Aortic smooth muscle cell (primary cell): ENCODE measurements at places on chromosomes 16 and 17. TPM values are rescaled to one million over a fixed set of nuclear protein-coding genes. Genes with fewer than 3 reads are reported as not detected.

WRAP53 gene
- 3.3 and 4.9 TPM in 2 replicates for total RNA-seq

C16orf89 gene
- total RNA-seq, result 0.92 and 1.4 TPM in 2 replicates

FOXO3B gene
- total RNA-seq, result 1.4 and 2.0 TPM in 2 replicates

NUTF2 gene
- 119 and 132 TPM in 2 replicates for total RNA-seq

TAC4 gene
- total RNA-seq, result not detected in 2 replicates

SEZ6L2 gene
- total RNA-seq, result 6.3 and 10.3 TPM in 2 replicates

TMEM238L gene
- total RNA-seq, result not detected in 2 replicates

ZNF598 gene
- 9.6 and 12.3 TPM in 2 replicates for total RNA-seq

CREBBP gene
- 15.1 and 27.0 TPM in 2 replicates for total RNA-seq

OTOP3 gene
- not detected in 2 replicates for total RNA-seq

IL17C gene
- not detected in 2 replicates for total RNA-seq

KRT222 gene
- not detected in 2 replicates for total RNA-seq

TBC1D3C gene
- total RNA-seq, result not detected in 2 replicates

OTOP2 gene
- total RNA-seq, result not detected in 2 replicates

NDRG4 gene
- 14.5 and 28.4 TPM in 2 replicates for total RNA-seq

MTSS2 gene
- total RNA-seq, result 12.0 and 20.0 TPM in 2 replicates

RPA1 gene
- 46.8 and 47.2 TPM in 2 replicates for total RNA-seq

TMEM132E gene
- not detected in 2 replicates for total RNA-seq

FNDC8 gene
- 0.12 TPM in 1 of 2 replicates, not detected in the other for total RNA-seq

PYY gene
- total RNA-seq, result not detected in 2 replicates

KRTAP9-4 gene
- total RNA-seq, result not detected in 2 replicates

CCL2 gene
- 41.4 and 103 TPM in 2 replicates for total RNA-seq

MT3 gene
- total RNA-seq, result not detected in 2 replicates

BCAR1 gene
- 35.9 and 44.1 TPM in 2 replicates for total RNA-seq

CCL5 gene
- total RNA-seq, result 0.13 TPM in 1 of 2 replicates, not detected in the other

PYDC1 gene
- total RNA-seq, result not detected in 2 replicates

HAP1 gene
- not detected in 2 replicates for total RNA-seq

NPIPA3 gene
- 1.3 and 1.7 TPM in 2 replicates for total RNA-seq

KRTAP3-3 gene
- not detected in 2 replicates for total RNA-seq

CSH2 gene
- total RNA-seq, result not detected in 2 replicates

ABHD15 gene
- 7.6 and 8.5 TPM in 2 replicates for total RNA-seq

DNAI2 gene
- total RNA-seq, result not detected in 2 replicates

CLEC3A gene
- total RNA-seq, result not detected in 2 replicates

SPIRE2 gene
- total RNA-seq, result 0.62 and 0.79 TPM in 2 replicates

TBX6 gene
- 0.12 and 0.13 TPM in 2 replicates for total RNA-seq

KRT20 gene
- total RNA-seq, result not detected in 2 replicates

RASL10B gene
- 0.40 and 1.1 TPM in 2 replicates for total RNA-seq

CD79B gene
- total RNA-seq, result 2.1 and 2.9 TPM in 2 replicates

TBC1D3H gene
- total RNA-seq, result not detected in 2 replicates

ORMDL3 gene
- total RNA-seq, result 94.8 and 98.3 TPM in 2 replicates
